ENCODE measurements at places on chromosomes 16 and 17. TPM values are rescaled to one million over a fixed set of nuclear protein-coding genes. Genes with fewer than 3 reads are reported as not detected.

Gene GP2
- 0.25 TPM for total RNA-seq

Gene ATXN7L3
- total RNA-seq, result 20.9 TPM

Gene FAM20A
- 72.0 TPM for total RNA-seq

Gene EEF2K
- total RNA-seq, result 11.5 TPM

Gene ITFG1
- total RNA-seq, result 40.9 TPM

Gene VAC14
- total RNA-seq, result 23.3 TPM

DNA sequence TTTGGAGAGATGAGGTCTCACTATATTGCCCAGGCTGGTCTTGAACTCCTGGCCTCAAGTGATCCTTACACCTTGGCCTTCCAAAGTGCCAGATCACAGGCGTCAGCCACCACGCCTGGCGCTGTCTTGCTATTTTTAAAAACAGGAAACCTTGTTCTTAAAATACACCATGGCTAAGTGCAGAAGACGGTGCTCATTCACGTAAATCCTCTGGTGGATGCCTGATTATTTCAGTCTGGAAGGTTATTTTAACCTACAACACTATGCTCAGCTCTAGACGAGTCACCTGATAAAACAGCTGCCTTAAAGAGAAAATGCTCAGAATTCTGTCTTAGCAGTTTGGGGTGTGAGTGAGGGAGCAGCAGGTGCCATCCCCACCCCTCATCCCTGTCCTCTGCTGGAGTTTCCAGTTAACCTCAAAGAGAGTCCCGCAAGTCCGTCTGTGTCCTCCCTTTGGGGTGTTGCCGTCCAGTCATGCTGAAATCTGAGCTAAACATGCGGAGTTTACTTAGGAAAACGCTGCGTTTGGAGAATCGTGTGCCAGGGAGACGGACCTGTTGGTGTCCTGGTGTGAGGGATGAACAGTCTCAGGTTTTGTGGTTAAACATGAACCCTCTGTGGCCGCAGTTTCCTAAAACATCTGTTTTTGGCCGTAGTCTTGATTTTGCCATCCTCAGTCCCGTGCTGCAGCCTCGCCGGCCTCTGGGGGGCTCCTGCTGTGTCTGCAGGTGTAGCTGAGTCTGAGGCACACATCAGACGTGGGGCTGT is 17.1 kb downstream of the SPG7 start:
- no peak for DNase-seq

DNA sequence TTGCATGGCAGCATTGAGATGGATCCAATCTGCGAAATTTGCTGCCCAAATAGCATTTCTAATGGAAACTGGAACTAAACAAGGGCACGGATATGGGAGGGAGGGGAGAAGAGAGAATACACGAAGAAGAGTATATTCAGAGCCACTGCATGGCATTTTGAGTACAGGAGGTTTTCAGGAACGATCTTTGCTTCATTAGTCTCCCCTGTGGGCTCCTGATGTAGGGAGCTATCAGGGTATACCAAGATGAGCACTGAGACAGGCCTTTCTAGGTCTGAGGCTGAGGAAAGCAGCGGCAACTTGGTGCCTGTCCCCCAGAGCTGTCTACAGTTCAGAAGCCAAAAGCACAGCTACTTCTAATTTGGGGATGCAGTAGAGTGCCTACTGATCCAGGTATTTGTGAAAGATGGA is 257.7 kb upstream of the PMFBP1 start:
- DNase-seq, result no peak

DNA sequence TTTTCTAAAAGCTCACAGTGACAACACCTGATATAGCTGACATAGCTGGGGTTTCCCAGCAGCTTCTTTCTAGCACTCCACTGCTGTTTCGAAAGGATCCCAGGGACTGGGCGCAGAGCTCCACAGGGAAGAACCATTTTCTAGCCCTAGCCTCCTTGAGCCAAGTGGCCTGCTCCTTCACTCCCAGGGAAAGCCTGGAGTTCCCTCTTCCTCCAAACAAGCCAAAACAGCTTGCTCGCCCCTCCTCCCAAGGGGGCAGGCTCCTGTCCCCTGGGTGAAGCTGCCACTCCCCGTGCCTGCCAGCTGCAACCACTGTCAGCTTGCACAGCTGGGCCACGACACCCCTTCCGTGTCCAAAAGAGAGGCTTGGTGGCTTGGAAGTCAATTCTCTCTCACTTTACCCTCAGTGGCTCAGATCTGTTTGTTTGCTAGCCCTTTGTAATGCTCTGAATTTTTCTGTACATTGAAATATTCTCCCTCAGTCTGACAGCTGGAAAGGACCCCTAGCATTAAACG is 59.8 kb downstream of the CYTH1 start:
- no peak for DNase-seq

DNA sequence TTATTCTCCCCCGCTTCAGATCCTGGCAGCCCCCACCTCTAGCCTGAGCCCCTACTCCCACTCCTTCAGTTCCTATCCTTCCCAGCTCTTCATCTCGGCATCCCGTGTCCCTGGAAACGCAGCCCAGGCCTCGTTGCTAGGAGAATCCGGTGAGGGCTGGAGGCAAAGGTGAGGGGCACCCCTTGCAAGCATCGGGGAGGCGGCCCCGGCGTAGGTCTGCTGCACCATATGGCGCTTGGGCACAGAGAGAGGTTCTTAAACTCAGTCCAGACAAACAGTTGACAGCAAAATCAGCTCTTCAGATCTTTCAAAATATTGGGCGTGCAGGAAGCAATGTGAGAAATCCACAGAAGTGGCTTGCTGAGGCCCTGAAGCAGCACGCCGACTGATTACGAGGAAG is 15.0 kb downstream of the SLC38A8 start:
- DNase-seq, result no peak

DNA sequence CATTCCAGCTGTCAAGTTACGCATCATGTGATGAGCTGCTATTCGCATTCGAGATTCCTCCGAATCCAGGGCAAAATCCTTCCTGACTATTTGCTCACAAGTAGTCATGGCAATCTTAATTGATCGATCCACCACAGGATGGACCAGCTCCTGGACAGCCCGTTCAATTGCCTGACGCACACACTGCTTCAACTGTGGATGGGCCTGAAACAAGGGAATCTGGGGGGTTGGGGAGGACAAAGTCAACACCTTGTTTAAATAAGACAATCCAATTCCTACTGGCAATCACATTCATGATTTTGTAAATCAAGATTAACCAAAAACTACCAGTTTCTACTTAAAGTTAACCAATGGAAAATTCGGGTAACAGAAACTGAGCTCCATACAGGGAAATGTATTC is 28.4 kb downstream of the SETD6 start:
- DNase-seq, result no peak

DNA sequence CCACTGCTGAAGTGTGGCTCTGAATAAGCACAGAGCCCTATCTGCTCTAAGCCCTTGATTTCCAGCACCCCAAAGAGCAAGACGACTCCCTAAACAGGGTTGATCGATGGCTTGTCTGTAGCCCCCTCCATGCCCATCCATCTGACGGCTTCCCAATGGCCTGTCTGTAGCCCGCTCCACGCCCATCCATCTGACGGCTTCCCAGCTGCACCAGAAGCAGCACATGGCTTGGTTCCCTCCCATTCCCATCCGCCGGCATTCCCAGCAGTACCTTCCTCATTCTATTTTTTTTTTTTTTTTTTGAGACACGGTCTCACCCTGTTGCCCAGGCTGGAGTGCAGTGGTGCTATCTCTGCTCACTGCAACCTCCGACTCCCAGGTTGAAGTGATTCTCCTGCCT is 64.5 kb downstream of the RBFOX3 start:
- no peak for DNase-seq

GRCh38 chr17:74663561-74663960 is 40.0 kb upstream of the CD300E start:
- DNase-seq, result no peak

DNA sequence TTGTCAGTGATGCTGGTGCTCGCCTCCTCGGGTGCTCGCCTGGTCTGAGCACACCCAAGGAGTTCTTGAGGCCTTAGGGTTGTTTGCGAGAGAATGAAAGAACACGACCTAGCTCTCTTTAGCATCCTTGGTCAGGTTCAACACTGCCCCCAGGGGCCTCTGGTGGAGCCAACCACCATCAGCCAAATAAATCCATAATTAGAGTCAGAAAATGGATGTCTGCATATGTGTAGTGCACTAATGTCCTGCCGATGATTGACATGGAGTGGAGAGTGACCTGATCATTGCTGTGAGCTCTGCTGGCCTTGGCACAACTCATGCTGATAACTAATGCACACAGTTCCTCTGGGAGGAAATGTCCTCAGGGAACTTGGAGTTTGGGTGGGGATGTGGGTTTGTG is 8.2 kb upstream of the STH start:
- DNase-seq, result no peak

GRCh38 chr16:81261049-81261648 is 22.7 kb downstream of the BCO1 start:
- no peak for DNase-seq

- DNase-seq, result no peak
Observed at GRCh38 chr16:7209598-7209997, 123.0 kb upstream of the RBFOX1 start.

GRCh38 chr16:492211-492875 is 35.2 kb upstream of the CAPN15 start:
- DNase-seq, result no peak

DNA sequence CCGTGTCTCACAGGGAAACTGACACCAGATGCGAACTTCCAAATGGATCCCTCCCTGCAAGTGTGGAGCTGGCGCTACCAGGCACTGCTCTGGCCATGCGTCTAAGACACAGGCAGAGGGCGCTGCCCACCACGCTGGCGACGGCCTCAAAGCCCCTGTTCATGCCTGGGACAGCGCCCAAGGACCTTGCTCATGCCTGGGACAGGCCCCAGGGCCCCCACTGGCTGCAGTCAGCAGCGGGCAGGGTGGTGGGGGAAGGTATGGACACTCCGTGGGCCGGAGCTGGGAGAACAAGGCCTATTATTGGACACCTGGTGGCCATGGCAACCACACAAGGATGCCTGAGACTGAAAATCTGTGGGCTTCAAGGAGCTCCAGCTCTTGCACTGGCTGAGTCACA is 8.8 kb downstream of the ZG16B start:
- peak; percentile 56 for DNase-seq

- DNase-seq, result no peak
Observed at GRCh38 chr16:1162701-1163566, 10.0 kb downstream of the CACNA1H start.

GRCh38 chr16:64872101-64872500 is 249.8 kb downstream of the CDH11 start:
- no peak for DNase-seq

DNA sequence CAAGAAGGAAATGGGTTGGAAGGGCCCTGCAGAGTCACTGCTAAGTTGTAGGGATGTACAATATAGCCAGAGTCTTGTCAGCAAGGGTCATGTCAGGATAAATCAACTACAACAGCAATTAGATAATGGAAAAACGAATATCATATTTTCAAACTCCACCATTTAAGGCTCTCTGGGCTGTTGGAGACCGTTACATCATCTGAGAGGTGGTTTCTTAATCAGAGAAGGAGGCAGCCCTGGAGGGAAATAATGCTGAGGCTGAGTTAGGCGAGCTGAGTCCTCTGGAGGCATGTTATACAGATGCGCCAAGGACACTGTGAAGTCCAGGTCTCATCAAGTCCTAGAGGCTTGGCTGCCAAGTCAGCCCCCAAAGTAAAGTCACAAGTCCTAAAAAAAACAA is 30.3 kb downstream of the LYRM9 start:
- no peak for DNase-seq

DNA sequence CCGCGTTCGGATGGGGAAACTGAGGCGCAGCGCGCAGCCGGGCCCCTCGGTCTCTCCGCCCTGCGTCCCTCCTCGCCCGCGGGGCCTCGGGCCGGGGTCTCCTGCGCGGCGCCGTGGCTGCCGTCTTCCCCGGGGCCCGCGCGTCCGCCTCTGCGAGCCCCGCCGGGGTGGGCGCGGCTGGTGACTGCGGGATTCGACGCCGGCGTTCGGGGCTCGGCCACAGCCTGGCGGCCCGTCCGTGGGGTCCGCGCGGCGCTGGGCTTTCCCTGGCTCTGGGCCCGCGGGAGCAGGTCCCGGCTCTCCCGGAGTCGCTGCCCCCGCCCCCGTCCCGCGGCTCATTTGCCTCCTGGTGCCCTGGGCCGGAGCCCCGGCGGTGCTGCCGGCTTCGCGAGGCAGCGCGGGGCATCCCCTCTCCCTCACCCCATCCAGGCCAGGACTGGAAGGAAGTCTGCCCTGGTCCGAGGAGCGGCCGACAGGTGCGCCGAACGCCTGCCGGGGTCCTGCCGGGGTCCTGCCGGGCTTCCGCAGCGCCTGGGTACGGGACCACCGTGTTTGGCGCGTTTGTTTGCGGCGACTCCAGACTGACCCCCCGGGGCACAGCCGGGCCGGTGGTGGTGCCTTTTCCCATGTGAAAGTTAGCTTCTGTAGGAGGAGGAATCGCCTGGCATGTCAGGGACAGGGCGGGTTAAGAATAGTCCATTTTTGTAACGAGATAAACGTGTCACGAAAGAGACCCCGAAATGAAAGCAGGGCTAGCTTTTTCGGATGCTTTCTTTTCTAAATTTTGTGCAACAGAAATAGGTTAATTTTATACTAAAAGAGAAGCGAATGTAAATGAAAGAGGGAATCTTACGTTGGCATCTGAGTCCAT is 671 bp downstream of the CHMP6 start:
- no peak for DNase-seq

DNA sequence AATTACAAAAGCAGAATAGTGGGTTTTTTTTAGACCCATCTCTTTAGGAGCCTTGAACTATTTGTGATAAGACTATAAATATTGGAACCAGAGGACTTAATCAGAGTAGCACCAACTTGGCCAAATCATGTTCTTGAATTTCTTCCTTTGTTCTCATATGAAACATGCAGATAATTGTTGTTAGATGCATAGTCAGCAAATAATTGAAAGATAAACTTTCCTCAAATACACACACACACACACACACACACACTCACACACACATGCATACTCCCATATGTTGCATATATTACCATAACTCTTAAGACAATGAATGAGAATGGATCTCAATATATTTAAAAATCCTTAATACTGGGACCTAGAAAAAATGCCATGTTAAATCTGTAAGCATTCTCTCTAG is 310.4 kb downstream of the KCNJ2 start:
- DNase-seq, result no peak

- no peak for DNase-seq
Observed at GRCh38 chr17:80362428-80363119, 52.4 kb upstream of the ENDOV start.

- no peak for DNase-seq
Observed at GRCh38 chr17:8520981-8521380, 85.3 kb downstream of the NDEL1 start.

DNA sequence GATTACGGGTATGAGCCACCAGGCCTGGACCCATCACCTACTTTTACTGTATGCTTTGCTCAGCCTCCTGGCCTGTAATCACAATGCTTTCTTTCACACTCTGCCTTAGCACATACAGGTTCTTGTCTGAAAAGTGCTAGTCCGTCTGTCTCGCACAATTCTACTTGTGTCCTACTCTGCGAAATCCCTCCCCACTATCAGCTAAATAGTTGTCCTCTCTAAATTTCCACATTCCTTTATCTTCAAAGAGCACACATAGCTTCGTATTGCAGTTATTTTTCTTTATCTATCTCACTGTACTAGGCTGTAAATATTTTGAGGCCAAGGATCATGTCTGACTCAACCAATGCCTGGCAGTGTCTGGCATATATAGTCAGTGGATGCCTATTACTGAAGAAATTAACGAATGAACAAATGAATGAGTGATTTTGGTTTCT is 38.5 kb upstream of the ETV4 start:
- no peak for DNase-seq
